NCI-H460 (cell line): ENCODE measurements at places on chromosomes 13 and 19.

GRCh38 chr19:14510311-14511228, 7.6 kb downstream of the DNAJB1 start:
- DNase-seq: no peak

GRCh38 chr19:5179256-5179655, 161.4 kb downstream of the PTPRS start:
- no peak for DNase-seq

DNA sequence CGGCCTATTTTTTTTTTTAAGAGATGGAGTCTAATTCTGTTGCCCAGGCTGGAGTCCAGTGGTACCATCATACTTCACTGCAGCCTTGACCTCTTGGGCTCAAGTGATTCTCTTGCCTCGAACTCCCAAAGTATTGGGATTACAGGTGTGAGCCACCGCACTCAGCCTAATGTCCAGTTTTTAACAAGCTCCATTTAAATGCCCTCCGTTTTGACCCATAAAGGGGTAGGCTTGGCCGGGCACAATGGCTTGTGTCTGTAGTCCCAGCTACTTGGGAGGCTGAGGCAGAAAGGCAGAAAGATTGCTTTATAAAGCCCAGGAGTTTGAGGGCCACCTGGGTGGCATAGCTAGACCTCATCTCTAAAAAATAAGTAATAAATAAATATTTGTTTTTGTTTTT, 11.8 kb downstream of the LDLR start:
- DNase-seq: no peak

GRCh38 chr13:67662997-67663396, 432.9 kb upstream of the PCDH9 start:
- no peak for DNase-seq
